ENCODE measurements at places on chromosomes 16 and 17.
A peak's percentile ranks its signal among the peaks of the same experiment; 100 is the strongest.

DNA sequence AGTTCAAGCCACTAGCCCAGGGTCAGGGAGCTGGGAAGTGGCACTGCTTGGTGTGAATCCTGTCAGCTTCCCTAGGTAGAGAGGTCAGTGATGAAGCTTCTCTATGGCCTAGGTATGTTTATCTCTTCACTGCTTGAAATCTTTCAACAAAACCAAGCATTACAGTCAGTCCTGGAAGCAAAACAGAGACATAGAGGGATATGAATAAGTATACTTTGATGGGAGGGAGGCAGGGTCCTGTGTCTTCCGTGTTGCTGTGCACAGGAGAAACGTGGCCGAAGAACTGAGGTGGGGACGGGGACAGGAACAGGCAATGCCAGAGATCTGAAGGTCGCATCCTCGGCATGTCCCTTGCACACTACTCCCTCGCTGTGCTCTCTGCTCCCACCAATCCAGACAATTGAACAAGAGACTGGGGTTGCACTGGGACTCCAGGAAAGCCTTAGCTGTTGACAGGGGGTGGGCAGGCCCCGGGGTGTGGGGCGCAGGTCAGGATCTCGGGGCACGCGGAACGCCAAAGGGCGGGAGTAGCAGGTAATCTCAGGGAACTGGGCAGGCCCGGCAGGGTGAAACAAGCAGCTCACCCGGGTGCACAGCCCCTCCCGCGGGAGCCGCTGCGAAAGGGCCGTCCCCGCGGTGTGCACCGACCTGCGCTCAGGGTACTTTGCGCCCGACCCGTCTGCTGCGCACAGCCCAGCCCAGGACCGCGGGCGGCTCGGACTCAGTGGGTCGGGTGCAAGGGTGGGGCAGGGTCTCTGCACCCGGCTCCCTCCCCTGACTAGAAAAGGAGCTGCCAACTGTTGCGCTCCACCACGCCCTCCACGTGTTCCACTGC is at the start of gene MT1H:
Gene MT1H, plus strand, starts transcription at position 810 of the 835 bp plus-strand sequence. CDS start 71 bp downstream, outside the sequence.
- DNase-seq, result no peak

DNA sequence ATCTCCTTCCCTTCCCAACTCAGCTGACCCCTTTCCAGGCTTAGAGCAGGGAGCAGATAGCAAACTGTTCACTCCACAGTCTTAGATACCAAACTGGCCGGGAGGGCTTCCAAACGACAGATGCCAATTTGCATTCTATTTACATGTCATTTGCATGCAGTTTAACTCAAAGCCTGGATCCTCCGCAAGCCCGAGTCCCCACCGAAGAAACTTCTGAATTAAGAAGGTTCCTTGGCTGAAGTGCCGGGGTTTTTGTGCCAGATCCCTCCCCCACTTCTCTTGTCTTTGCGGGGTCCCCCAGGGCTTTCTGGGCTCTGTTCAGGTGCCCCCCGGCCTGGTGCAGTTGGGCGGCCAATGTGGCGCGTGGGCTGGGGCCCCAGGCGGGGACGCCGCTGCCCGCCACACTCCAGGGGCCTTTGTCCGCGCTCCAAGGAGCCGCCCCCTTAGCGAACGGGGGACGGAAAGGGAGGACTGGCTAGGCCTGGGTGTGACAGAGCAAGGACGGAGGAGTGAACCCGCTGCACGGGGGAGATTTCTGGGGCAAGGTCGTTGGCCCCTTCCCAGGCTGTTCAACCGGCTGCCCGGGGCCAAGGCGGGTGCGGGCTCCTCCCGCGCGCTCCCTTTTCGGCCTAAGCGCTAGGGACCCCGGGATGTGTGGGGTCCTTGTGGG is 1.2 kb downstream of the GPRC5B start:
- peak; percentile 52 for DNase-seq

- DNase-seq, result no peak
Observed at GRCh38 chr17:37518826-37519225, 29.1 kb downstream of the DUSP14 start.

DNA sequence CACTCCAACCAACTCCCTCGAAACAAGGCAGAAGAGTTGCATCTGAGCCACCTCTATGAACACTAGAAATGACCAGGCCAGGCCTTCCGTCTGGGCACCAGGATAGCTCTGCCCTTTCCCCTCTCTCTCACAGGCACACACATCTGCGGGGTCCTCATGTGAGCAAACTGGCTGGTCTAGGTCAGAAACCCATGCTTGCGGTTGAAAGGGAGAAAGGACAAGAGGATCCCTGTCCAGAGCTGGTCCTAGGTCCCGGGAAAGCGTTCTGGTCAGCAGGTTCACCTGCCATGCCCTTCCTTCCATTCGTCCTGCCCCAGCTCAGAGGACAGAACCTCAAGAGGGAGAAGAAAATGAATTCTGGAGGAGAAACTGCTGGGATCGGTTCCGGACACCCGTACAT is 2.7 kb downstream of the MNT start:
- DNase-seq, result no peak

- no peak for DNase-seq
Observed at GRCh38 chr16:62829607-62830006, 793.4 kb upstream of the CDH8 start.

DNA sequence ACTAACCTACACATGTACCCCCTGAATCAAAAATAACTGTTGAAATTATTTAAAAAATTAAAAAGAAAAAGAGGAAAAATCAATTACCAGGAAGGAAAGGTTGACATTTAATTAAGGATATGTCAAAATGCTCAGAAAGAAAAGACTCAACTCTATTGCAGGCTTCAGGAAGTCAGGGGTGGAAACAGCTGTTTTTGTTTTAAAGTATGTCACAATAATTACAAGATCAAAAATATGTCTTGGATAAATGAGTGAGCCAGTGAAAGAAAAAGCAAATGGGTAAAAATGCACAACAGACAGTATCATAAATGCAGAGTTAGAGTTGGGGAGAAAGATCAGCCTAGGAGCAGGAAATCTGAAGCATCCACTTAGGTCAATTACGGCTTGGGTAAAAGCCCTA is 146.0 kb downstream of the CDH11 start:
- no peak for DNase-seq

- DNase-seq, result peak; percentile 99
Observed at GRCh38 chr16:4944333-4945281, 7.7 kb upstream of the PPL start.

DNA sequence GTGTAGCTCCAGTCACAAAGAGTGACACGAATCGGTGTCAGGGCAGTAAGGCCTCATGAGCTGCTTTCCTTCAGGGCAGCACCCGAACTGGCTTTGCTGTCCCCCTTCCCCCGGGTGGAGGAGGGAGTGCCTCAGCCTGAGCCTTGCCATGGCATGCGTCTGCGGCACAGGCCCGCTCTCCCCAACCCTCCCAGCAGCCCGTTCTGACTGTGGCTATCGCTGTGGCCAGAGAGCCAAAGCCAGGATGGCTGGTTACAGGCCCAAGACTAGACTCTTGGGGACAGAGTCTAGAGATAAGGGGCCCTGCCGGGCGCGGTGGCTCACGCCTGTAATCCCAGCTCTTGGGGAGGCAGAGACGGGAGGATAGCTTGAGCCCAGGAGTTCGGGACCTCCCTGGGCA is 25.9 kb downstream of the CLUH start:
- DNase-seq, result no peak

GRCh38 chr17:63099425-63099824 is 133.4 kb downstream of the TANC2 start:
- no peak for DNase-seq

GRCh38 chr17:78125976-78126894 is 2.3 kb downstream of the TMC6 start:
- no peak for DNase-seq

DNA sequence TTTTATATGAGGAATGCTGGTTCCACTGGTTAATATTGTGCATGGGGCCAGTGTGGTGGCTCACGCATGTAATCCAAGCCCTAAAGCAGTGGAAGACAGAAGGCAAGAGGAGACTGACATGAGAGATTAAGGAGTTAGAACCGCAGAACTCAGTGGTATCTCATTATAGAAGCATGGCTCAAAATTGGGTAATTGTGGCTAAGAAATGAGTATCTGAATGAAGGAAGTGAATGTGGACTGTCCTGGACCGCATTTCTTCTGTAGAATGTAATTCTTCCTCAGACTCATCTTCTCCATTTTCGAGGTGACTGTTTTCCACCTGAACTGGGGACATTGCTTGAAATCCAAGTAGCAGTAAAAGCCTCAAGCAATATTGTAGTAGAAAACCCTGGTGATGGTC is 42.6 kb upstream of the CDR2 start:
- DNase-seq, result no peak

DNA sequence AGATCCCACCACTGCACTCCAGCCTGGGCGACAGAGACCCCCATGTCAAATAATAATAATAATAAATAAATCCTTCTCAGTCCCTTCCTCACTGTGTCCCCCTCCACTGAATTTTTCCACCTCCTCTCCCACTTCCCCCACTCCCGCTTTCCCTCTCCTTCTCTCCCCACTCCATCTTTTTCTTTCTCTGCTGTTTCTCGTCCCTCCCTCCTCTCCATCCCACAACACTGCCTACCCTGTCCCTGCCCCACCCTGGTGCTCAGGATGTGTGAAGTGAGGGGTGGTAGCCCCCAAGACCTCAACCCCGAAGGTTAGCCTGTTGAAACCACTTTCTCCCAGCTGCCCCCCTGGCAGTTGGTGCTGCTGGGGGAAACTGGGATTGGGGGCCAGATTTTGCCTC is 34.4 kb upstream of the STH start:
- no peak for DNase-seq

- DNase-seq, result no peak
Observed at GRCh38 chr16:27127308-27127707, 60.6 kb downstream of the C16orf82 start.

GRCh38 chr17:82910041-82910481 is 70.2 kb upstream of the ZNF750 start:
- DNase-seq, result no peak

DNA sequence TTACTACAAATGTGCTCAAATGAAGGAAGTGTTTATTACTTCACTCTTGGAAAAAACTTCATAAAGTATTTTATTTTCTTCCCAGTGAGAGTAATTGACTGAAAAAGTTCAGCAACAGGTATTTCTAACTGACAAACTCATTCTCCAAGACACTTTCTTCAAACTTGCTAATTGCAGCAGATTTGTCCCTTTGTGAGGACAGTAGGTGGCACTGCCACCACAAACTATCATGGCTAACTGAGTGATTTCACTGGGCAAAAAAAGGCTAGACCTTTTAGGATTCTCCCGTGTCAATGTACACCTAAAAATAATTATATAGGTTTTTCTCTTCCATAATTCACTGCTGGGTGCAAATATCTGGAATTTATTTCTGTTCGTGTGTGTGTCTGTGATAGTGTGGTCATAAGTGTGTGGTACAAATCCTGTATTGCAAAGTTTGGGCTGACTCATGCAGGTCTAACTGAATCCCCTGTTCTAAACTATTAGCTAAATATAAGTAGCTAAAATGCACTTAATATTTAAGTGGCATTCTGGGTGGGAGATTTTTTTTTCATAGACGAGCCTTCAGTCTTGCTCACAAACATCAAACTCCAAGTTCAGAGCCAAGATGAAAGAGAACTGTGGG is 3.9 kb downstream of the HS3ST3A1 start:
- DNase-seq, result peak; percentile 74

DNA sequence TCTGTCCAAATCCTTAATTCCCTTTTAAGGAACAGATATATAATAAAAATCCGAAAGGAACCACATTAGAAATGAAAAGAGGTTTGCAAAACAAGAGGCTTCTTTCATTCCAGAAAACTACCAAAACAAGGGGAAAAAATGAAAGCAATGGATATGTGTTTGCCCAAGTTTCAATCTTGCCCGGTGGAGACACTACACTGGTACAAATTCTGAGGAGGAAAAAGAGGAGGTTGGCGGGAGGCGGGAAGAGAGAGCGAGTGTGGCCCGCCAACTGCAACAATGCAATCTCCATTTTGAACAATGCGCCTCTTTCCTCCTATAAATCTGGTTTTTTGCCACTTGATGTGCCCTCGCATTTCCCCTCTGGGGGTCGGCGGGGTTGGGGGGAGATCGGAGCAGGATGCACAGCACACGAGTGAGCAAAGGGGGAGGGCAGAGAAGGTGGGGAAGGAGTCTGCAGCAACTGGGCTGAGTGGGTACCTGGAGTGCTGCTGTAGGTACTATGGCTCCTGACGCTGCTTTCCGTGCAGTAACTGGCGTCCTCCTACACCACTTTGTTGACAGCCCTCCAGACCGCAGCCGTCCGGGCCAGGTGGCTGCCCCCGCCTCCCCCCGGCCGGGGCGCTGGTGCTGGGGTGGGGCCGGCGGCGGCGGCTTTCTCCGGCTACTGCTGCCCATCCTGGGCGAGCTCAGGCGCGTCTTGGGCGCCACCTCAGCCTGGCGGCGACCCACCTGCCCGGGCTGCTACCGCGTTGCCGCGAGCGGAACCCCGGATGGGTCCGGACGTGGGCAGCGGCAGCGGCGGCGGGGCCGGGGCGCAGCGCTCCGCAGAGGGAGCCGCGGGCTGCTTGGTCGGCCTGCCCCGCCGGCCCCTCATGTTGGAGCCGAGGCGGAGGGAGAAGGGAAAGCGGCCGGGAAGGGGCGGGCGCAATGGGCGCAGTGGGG is 93.8 kb upstream of the PLEKHM1 start:
- peak; percentile 67 for DNase-seq

GRCh38 chr17:75688209-75688825 is 21.2 kb downstream of the SAP30BP start:
- no peak for DNase-seq

GRCh38 chr17:42704837-42705494 is 22.6 kb downstream of the CNTNAP1 start:
- DNase-seq, result no peak

DNA sequence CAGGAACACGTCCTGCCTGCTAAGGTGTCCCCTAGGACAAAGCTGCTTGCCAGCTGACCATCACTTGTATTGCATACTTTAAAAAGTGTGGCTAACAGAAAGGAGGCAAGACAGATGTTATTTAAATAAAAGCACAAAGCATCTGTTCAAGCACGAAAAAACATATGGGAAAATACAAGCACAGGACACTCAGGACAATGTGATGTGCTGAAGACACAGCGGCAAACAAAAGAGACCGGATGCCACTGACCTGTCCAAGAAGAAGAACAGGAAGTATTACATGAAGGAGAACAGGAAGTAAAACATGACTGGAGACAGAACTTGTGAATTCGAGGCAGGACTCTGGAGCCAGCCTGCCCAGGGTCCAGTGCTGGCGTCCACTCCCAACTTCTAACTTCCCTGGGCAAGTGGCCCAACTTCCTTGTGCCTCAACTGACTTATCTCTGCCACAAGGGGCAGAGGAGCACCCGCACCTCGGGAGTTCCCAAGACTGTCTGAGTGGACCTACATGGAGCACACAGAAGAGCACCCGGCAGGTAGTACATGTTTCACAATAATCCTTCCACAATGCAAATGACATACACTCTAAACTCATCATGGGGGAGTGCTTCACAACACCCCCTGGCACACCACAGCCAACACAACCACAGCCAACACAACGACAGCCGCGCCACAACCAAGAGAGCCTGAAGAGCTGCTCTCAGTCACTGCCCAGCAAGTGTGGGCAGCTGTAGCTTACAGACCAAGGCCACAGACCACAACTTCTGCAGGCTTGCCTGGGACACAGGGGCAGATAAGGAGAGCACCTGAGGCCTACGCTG is 36.6 kb downstream of the ANKRD11 start:
- no peak for DNase-seq

- DNase-seq, result peak; percentile 49
Observed at GRCh38 chr16:24858219-24859041, 12.7 kb downstream of the SLC5A11 start.
